HuH-7 (cell line): ENCODE measurements at places on chromosomes 5 and 9.

- DNase-seq = no peak
Measured at GRCh38 chr9:13110766-13111417, 168.6 kb downstream of the MPDZ start.

GRCh38 chr9:91924090-91924489 is 25.9 kb downstream of the ROR2 start:
- DNase-seq = no peak

DNA sequence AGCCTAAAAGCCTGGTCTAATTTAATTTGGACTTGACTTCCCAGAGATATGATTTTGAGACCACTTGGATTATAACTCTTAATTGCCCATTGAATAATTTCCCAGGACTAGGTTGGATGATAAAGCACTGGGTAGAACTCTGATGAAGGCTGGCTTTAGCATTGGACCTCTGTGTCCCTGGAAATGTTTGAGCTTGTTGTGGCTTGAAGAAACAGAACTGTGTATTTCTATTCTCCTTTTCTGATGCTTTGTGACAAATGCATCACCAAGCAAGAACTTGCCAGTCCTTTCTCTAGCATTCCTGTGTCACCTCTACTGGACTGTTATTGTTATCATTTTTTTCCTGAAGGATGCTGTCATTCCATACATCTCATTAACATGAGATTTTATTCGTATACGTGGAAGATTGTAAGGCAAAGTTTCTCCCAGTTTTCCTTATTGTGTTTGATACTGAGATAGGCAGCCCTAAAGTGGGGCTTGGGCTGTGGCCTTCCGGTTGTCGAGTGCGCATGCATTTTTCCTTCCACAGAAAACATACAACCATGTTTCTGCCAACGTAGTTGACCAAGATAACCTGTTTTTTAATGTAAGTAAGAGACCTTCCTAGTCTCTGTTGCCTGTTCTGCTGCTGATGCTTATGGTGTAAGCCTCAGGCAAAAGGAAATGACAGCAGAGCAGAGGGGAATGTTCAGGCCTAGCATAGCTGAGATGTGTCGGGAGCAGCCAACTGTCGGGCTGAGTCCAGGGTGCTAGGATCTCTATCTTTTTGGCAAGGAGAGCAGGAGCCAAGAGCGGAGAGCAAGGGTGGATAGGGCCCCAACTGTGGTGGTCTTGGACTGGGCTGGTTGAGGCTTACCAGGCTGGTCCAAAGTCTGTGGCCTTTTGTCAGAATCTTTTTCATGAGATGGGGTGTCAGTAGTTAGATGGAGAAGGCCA is 2.3 kb downstream of the NTRK2 start:
- no peak for DNase-seq

DNA sequence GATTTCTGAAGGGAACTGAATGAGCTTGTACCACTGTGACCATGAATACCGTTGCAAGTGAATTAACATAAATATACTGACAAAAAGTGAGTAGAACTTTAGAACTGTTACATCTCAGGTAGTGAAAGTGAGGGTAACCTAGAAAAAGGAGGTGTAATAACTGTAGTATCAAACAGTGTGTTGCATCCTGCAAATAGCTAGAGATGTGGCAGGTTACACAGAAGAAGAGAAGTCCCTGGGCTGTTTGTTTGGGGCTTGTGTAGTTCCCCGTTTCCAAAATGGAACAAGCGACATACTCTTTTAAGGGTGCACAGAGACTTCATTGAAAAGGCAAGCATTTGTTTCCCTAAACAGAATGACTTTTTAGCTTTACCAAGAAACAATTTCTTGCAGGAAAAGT is 214.8 kb downstream of the NR3C1 start:
- DNase-seq = no peak

DNA sequence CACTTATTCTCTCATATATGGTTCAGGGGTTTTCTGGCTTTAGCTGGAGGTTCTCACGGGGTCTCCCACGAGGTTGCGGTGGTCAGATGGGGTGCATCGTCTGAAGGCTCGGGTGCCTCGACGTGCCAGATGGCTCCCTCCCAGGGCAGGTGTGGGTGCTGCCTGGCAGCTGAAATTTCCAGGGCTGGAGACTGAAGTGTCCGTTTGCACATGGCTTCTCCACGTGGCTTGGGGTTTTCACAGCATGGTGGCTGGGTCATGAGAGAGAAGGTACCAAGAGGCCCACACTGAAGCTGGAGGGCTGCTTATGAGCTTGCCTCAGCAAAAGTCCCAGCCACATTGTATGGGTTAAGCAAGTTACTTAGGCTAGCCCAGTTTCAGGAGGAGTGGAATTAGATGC is 218.6 kb downstream of the AGTPBP1 start:
- no peak for DNase-seq
